ENCODE measurements at places on chromosomes 5 and 9. TPM values are rescaled to one million over a fixed set of nuclear protein-coding genes. Genes with fewer than 3 reads are reported as not detected.

TMOD1 gene
- 7.1 TPM for total RNA-seq

ASB6 gene
- total RNA-seq: 19.3 TPM

EQTN gene
- not detected for total RNA-seq

VCP gene
- total RNA-seq: 216 TPM

CREBRF gene
- total RNA-seq: 16.9 TPM
